ENCODE measurements at places on chromosomes 2 and 18.

DNA sequence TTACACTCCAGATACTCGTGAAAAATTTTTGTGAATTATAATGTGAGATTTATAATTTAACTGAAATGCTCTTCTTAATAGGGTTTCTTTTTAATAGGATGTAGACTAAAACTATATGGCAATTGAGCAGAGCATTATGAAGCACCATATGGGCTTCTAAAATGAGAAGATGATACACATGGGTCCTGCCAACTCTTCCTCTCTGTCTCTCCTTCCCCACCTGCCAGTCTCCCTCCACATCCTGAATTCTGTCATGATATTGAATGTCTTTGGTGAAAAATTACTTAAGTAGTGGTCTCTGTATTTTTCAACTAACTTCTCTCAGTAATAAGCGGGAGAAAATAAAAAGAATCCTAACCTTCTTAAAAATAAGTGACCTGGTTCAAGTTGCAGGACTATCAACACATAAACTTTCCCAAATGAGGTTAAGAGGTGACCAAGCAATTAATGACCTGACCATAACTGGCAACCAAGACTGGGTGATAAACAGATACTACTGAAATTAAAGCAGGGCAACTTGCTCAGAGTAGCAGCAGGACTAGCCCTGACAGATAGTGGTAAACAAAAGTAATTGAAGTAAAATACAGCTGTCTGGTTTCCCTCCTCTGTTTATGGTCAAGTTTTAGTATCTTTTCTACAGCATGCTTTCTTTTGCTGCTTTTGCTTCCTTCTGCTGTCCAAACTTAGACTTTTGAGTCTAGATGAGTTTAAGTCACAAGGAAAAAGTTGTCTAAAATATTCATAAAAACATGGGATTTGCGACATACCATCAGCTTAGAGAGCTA is 117.1 kb upstream of the PDE1A start:
- no peak for DNase-seq

DNA sequence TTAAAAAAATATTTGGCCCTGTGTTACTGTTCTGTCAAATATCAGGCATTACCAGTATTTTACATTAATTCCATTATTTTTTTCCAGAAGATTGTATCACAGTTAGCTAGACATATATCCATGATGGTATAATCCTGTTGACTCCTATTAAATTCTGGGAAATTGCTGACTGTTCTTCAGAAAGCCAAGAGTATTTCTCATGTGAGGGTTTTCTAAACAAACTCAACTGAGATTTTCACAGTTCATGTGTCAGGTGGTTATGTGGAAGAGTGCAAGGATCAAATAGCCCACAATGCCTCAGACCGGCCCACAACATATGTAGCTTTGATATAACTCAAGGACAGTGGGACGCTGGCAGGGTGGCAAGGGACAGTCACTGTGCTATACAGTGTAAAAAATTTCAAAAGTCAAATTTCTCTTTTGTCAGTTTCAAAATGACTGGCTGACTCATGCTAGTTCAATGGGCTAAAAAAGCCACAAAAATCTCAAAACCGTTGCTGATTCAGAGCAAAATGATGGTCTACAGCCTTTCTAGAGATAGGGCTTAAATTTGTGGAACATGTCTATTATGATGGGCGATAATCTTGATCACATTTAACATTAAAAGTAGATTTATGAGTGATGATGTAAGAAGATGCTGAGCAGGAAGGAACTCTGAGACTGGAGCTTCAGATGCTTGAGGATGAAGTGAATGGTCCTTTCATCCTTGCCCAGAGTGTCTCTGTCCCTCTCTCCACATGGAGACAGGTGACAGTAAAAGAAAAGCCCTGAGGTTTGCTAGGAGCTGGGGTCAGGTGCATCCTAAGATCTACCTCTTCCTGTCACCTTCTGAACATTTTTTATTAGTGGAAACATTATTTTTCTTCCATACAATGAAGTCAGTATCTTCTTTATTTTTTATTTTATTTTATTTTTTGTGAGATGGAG is 175.8 kb upstream of the PIEZO2 start:
- DNase-seq: no peak

GRCh38 chr2:44547718-44548117 is 186.0 kb downstream of the CAMKMT start:
- no peak for DNase-seq

DNA sequence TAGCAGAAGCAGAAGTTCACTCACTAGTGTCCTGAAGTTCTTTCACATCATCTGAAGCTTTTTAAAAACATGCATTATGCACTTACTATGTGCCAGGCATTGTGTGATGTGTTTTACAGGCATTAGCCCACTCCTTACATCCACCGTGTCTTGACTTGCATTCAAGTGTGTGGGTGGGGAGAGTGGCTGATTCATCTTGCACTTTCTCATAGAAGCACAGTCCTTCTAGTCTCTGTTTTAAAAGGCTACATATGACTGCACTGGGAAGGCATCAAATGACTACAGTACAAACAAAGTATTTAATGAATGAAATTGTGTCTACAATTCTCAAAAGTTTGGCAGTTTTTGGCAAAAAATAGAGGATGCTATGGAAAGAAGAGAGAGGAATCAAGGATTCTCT is 21.6 kb upstream of the DSC3 start:
- DNase-seq: no peak

DNA sequence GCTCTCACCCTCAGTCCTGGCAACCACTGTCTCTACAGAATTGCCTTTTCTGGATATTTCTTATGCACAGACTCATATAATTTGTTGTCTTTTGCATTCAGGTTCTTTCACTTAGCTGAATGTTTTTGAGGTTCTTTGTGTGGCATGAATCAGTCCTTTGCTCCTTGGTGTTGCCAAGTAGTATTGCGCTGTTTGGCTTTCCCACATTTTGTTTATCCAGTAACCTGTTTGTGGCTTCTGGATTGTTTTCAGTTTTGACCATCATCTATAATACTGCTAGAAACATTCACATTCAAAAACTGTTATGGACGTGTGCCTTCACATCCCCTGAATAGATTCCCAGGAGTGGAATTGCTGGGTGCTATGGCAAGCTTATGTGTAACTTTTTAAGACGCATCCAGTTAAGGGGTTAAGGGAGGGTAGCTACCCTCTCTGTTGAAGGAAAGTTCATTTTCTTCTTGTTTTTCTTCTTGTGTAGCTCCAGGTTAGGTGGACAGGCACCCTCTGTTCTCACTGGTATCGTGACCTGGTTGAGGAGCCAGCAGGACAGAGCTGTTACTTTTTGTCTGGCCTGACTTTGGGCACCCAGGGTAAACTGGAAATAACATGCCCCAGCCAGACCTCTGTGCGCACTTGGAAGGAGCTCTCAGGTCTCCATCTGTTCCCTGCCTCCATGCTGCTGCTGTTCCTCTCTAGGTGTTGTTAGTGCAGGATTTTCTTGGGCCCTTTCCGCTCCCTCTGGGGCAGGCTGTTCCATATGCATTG is 29.6 kb downstream of the ARHGAP25 start:
- DNase-seq: no peak

DNA sequence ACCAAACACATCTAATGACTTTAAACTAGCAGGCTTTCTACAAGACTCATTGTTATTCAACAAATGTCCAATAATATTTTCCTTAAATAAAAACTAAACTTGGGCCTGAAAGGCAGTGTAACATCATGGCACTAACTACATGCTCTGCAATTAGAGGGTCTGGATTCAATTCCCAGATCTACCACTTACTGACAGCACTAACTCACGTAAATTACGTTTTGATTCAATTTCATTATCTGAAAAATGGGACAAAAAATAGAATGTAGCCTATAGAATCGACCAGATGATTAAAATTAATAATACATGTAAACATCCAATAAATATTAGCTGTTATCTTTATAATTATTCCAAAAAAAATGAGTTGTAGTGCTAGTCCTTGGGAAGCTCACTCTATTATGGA is 98.0 kb upstream of the DDX18 start:
- DNase-seq: no peak

GRCh38 chr2:30978854-30979253 is 159.4 kb downstream of the GALNT14 start:
- DNase-seq: no peak

GRCh38 chr2:193824474-193824873 is 1629.7 kb upstream of the TMEFF2 start:
- DNase-seq: no peak

GRCh38 chr2:97701186-97701585 is 12.2 kb upstream of the ZAP70 start:
- DNase-seq: no peak

- DNase-seq: no peak
Observed at GRCh38 chr18:41410006-41410405, 545.0 kb upstream of the PIK3C3 start.

GRCh38 chr2:143193121-143193520 is 63.9 kb downstream of the ARHGAP15 start:
- no peak for DNase-seq

DNA sequence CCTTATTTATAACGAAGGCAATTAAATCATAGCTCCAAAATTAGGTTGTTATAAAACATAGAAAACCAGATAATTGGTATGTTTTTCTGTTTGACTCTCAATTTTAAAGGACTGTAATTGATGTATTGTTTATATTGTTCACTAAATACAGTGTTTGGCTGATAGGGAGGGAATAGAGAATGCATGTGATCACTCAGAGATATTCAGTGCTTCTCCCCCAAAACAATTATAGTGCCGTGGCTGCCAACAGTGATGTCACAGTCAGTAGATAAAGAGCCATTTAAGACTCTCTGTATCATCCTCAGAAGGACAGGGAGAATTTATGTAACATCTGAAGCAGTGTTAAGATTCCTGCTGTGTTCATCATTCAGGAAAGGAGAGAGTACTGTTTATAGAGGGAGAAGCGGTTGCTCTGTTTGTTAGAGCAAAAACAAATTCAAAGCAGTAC is 69.6 kb downstream of the PHLPP1 start:
- peak; percentile 76 for DNase-seq

DNA sequence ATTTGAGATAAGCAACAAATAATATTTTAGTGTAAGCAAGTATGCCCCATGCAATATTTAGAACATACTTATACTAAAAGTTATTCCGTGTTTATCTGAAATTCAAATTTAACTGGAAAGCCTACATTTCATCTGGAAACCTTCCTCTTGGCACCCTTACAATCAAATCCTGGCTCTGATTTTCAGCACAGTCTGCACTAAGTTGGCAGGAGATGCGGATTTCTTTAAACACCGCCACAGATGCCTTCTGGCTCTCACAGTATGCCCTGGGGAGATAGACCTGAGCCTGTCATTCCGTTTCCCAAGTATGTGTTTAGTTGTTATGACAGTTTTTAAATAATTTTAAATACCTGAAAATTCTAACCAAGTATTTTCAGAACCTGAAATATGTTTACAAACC is 7.3 kb upstream of the MLPH start:
- no peak for DNase-seq

GRCh38 chr2:54586494-54586893 is 130.4 kb downstream of the SPTBN1 start:
- DNase-seq: no peak

- DNase-seq: peak; percentile 39
Observed at GRCh38 chr2:68317971-68318913, 1.5 kb downstream of the CNRIP1 start.

DNA sequence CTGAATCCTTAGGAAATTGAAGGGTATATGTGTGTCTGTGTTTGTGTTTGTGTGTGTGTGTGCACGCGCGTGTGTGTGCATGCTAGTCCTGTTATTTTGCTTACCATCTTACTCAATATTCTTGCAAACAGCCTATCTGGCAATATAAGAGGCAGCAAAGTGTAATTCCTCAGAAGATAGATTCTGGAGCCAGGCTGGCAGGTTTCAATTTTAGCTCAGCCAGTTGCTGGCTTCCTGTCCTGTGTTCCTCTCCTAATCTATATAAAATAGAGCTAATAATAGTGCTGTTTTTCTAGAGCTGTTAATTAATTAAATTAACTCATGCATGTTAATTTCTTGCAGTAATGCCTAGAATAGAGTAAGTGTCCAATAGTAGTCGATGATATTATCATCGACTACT is 256.2 kb downstream of the PIK3C3 start:
- no peak for DNase-seq

GRCh38 chr2:180644709-180645108 is 335.7 kb upstream of the UBE2E3 start:
- no peak for DNase-seq

GRCh38 chr2:148461876-148462275 is 182.7 kb upstream of the EPC2 start:
- no peak for DNase-seq

- no peak for DNase-seq
Observed at GRCh38 chr2:108906403-108907077, 82.5 kb downstream of the EDAR start.

DNA sequence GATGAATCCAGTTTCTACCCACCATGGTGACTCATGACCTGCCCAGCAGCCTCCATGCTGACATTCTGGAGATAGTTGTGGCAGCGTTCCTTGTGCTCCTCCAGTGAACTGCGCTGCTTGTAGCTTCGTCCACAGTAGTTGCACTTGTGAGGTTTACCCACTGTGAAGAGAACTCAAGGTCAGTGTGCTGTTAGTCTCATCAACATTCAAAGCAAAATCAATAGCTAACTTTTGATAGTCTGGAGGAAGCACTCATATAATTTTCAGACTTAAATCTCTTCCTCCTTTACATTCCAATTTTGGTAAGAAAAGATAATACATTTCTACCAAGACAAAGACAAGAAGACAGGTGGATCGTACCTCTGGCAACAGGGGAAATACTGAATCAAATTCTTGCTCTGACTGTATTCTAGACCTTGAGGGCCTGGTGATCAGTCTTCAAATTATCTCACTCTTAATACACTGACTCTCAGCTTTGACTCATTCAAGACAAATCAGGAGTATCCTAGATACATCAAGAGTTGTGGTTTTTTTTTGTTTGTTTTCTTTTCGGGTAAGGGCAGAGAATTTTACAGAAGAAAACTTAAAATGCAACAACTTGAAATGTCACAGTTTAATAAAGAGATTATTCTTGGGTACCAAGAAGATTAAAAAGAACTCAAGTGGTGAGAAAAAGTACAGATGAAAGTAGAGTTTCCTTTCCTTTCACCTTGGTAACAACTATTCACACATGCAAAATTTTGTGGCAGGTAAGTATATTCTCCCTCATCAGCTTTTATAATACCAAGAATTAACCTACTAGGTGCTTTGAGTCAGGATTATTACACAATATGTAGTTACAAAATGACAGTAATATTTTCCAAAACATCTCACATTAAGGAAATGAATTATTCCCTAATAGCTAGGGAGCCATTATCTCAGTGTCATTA is 129.2 kb downstream of the IKZF2 start:
- no peak for DNase-seq

DNA sequence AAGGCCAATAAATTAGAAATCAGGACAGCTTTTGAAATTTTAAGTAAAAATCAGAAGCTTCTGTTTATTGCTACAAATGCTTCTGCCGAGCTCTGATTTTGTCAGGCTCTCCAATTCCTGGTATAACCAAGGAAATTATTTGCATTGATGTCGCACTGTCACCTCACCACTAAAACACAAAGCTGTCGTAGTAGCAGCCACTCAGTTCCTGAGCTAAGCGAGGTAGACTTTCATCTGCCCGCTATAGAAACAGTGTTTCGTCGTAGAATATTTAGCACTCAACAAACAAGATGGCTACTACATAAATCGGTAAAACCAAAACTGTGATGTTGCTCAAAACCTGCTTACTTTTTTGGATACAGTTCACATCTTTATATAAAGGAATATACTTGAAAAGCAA is 141.3 kb upstream of the FOSL2 start:
- no peak for DNase-seq

Measured in head of caudate nucleus (tissue), 42 donors.